ENCODE measurements at places on chromosomes 5 and 9. TPM values are rescaled to one million over a fixed set of nuclear protein-coding genes. Genes with fewer than 3 reads are reported as not detected.

DNA sequence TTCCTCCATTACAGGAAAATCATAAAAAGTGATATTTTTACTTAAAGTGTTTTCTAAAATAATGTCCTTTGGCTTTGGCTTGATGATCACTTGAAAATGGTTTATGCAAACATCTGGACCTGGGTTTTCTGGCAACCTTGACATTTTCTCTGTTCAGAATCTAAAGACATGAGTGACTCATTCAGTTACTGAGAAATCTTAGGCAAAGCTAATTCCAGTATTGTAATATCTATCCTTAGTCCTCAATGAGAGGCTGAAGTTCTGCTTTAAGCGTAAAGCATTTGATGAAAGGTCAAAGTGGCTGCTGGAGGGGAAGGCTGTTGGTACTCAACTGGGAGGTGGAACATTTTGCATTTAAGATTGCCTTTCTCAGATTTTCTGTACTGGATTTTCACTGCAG is 2.3 kb downstream of the MAN2A1 start:
- DNase-seq: peak; percentile 33

- DNase-seq: no peak
Observed at GRCh38 chr9:130239363-130239695, 26.2 kb upstream of the HMCN2 start.

- peak; percentile 1 for DNase-seq
Observed at GRCh38 chr5:120304663-120305062, 159.4 kb upstream of the PRR16 start.

The CHSY3 gene
- 7.6 TPM for total RNA-seq

Measured in tongue (tissue), 3 donors.